ENCODE measurements at places on chromosomes 1 and 21.

DNA sequence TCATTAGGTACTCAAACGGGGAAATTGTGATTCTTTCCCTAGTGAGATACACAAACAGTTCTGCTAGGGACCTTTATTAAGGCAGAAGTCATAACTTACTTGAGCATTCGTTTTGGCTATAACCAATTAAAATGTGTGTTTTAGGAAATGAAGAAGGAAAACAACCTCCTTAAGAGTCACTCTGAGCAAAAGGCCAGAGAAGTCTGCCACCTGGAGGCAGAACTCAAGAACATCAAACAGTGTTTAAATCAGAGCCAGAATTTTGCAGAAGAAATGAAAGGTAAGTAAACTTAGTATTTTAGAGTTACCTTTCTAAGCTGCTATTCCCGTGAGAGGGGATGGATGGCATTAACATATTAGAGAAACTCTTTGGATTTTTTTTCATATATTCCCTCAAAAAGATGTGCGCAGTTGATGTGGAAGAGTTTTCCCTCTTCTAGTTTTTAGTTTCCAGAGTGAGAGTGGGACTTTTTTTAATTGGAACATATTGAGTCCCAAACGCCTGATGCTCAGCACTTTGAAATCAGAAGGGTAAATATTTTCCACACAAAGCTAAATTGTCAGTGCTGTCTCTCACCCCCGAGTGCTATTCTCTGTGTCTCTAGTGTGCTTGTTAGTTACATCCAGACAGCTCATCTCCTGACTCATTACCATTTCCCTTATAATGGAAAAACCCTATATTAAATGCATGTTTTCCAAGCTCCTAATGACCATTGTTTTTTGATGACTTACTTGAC is 34.9 kb downstream of the CENPF start:
- no peak for DNase-seq

DNA sequence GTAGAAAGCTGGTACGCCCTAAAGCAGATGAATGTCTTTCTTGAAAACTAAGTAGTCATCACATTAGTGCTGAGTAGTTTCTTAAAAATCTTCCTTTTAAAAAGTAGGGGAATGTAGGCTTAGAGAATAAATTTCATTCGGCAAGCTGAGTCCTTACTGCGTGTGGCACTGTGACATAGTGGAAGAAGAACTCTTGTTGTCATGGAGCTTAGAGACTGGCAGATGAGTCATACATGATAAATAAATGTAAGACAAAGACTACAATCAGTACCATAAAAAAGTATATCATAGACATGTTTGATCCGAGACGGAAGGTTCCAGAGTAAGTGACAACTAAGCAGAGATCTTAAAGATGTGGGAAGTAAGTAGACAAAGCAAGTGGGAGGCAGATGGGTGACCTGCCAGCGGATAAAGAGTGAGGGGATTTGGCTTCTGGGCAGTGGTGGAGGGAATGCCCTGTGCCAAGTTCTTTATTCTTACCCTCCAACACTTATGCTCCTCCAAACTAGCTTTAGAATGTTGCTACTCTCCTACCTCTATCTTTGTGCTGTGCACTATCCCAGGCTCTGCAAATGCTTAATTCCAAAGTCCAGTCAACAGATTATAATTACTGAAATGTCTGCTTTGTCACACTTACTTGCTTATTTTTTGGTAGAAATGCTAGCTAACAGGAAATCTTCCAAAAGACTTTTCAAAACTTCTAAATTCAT is 608.5 kb upstream of the USP24 start:
- no peak for DNase-seq

DNA sequence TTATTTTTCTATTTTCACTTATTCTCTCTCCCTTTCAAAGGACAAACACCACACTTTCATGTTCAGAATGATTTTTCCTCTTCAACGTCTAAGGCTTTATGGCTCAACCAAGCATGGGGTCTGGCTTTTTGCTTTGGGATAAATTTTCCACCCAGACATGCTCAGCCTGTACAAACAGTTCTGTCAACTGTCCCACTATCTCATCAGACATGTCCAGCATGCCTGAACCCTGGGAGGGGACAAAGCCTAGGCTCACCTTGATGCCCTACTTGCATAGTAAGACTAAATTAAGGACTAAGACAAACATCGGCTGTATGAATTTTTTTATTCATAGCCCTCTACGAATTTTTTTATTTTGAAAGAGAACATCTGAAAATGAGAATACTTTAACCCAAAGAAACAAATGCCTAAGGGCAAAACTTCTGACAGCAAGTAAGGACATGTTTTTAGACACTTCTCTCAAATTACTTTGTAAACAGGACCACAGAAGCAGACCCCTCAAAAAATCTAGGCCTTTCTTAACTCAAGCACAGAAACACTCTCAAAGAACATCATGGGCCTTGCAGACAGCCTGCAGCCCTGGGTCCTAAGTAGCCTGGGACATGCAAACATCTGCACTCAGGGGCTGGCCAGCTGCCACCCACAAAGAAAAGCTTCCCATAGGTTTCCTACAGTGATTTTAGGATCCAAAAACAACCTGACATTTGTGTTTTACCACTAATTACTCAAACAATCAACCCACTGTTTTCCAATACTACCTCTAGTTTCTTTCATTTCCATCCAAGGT is 72.3 kb upstream of the PALMD start:
- DNase-seq = no peak

GRCh38 chr1:44696789-44697345 is 22.4 kb downstream of the ARMH1 start:
- no peak for DNase-seq

GRCh38 chr1:205037539-205037938 is 5.5 kb upstream of the CNTN2 start:
- DNase-seq = no peak

DNA sequence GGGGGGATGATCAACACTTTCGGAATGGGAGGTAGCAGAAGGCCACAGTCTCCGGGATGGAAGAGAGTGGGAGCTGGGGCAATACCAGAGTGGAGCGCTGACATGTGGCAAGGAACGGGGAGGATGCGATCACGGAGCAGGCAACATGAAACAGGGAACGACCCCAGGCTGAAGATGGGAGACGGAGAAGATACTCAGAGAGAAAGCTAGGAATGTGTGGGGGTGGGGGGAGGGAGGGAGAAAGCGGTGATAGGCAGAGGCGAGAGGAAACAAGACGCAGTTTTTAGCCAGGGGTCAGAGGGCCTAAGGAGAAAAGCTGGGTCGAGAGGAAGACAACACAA is 577 bp downstream of the RAB3GAP2 start:
- no peak for DNase-seq

- no peak for DNase-seq
Measured at GRCh38 chr1:28118640-28119307, 30.4 kb upstream of the EYA3 start.

DNA sequence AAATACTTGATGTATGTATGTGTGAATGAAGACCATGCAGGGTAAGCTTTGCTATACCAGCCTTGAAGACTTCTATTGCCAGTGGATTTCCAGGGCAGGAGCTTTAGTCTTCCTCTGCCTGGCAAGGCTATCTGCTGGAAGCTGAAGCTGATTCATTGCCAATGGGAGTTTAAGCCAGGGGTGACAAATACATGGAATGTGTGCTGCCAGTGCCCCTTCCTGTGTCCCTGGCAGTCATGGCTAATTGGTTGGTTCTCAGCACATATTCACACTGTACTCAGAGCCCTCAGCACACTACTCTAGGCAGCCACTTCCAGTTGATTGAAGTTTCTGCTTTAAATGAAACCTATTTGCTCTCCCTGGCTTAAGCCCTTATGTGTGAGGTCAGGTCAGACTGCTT is 1.5 kb downstream of the ZSCAN20 start:
- DNase-seq = no peak

- DNase-seq = no peak
Measured at GRCh38 chr1:53165408-53165961, 23.0 kb upstream of the SLC1A7 start.

DNA sequence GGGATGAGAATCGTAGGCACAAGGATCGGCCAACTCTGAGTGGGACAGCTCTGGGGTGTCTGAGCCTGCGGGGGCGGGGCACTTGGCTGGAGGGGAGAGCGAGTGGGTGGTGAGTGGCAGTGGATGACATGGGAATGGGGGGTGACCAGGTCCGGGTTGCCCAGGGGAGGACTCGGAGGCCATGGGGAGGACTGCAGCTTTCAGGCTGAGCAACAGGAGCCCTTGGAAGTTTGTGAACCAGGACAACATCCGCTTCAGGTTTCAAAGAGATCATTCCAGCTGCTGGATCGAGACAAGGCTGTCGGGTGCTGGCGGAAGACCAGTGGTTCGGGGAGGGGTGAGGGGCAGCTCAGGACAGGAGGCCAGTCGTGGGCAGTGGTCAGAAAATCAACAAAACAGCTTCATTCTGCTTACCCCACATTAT is 124.4 kb upstream of the IRF2BP2 start:
- no peak for DNase-seq

- DNase-seq = no peak
Measured at GRCh38 chr21:27633631-27634030, 666.7 kb upstream of the ADAMTS5 start.

- DNase-seq = no peak
Measured at GRCh38 chr1:5508669-5509330, 483.4 kb downstream of the NPHP4 start.

DNA sequence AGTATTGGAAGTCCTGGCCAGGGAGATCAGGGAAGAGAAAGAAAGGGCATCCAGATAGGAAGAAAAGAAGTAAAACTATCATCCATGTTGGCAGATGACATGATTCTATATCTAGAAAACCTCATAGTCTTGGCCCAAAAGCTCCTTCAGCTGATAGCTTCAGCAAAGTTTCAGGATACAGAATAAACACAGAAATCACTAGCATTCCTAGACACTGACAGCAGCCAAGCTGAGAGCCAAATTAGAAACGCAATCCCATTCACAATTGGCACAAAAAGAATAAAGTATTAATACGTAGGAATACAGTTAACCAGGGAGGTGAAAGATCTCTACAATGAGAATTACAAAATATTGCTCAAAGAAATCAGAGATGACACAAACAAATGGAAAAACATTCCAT is 44.6 kb downstream of the ZFYVE9 start:
- DNase-seq = no peak

DNA sequence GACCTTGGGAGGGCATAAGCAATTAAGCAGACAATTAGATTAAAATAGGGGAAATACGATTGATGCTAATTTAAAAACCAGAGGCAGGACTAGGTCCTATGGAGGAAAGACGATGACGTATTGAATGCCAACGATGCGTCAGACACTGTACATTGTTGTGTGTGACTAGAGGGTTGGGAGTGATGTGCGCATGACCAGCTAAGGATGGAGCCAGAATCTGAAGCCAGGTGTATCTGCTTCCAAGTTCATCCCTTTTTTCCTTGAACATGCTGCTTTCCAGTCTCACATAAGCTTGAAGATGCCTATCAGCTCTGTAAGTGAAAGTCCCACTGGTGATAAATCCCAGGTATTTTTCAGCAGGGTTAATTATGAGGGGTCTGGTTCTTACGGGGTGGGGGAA is 576.2 kb downstream of the MATN1 start:
- DNase-seq = no peak

GRCh38 chr1:48944811-48945210 is 168.1 kb upstream of the BEND5 start:
- no peak for DNase-seq

DNA sequence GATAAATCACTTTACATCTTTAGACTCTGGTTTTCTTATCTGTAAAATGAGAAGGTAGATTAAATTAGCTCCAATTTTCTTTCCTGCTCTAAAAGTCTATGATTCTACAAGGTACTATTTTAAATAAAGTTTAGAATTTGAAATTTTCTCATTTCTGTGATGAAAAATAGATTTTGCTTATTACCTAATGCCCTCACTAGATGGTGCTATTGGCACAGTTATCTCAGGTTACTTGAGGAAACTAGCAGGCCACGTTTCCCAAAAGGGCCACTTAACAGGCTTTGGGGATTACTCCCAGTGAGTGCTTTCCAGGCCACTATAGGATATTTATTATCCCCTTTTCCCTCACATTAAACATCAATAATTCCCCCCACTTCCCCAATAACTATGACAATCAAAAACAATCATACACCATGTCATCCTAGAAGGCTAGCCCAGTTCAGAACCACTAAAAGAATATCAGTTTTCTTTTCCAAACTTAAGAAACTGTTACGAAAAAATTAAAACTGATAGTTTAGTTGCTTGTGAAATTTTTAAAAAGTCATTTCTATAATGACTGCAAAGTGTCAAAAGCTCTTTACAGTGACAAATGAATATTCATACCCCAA is 30.6 kb downstream of the OMA1 start:
- DNase-seq = no peak

DNA sequence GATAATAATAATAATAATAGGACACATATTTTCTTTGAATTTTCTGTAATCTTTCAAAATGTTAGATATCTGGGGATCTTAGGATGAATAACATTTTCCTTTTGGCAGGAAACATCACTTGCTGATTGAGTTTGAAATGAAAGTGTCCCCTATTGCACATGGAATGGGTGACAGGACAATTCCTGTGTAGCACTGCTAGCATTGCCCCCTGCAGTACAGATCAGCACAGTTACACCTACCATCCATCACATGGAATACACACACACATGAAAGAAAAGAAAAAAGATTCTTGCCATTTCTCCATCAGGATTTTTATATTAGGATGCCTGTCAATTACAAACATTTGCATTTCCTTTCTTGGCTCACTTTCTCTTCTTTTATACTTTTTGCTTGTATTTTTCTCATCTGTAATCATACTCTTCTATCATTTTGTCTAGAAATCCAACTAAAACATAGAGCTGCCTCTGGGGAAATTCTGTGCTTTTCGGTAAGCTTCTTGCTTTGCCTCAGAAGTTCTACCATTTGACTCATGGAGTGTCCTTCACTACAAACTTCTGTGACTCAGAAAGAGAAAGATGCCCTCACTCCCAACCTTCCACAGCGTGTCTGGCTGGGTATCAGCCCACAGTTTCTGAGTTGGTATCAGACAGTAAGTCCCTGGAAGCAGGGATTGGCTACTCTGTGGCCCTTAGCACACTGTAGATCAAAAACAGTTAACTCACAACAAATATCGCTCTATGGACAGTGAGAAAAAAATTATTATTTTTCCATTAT is 641.2 kb downstream of the PTPRC start:
- no peak for DNase-seq

GRCh38 chr1:109159326-109159725 is 45.4 kb downstream of the ELAPOR1 start:
- no peak for DNase-seq

DNA sequence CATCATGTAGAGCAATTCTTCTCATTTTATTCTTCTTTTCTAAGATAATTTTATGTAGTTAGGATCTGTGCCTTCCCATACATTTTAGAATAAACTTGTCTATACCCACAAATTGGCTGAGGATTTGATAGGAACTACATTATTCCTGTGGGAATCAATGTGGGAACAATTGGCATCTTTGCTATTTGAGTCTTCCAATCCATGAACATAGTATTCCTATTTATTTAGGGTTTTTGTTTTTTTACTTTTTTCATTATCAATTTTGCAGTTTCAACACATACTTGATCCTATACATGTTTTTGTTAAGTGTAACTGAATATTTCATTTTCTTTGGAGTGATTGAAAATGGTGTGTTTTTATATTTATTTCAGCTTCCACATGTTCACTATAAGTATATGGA is 8.1 kb upstream of the WNT9A start:
- DNase-seq = no peak

Data from chondrocyte (in vitro differentiated cells).